ENCODE measurements at places on chromosomes 7 and 10.

DNA sequence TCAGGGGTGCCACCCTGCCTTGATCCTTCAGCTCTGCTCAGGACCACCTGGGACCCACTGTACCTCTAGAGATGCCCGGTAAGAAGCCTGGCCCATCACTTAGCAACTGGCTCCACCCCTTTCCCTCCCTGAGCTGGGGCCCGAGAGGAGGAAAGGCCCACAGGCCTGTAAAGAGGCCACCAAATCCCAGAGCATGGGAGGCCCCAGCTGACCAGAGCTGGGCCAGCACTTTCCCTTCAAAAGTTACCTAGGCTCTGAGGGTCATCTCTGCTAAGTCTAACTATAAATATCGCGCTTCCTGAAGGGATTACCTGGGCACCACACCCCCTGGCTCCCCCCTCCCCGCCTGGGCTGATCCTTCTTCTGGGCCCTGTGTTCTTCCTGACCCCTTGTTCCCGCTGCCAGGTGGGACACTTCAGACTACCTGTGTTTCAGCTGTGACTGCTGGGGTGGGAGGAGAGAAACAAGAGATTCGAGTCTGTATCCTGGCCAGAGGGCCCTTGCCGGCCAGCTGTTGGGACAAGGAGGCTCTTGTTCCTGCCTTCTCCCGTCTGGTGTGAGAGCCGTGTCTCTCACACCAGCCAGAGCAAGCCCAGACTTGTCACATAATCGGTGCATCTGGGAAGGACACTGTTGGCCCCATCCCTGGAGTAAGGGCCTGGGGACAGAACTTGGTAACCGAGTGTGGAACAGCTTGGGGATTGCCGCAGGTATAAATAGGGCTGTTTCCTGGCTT lies 22.8 kb upstream of the ANKRD2 start:
- DNase-seq: peak; percentile 16

GRCh38 chr10:43134126-43134905 lies 3.9 kb upstream of the CSGALNACT2 start:
- no peak for DNase-seq

- DNase-seq: no peak
Measured at GRCh38 chr7:142422621-142423020, 164.8 kb upstream of the PRSS58 start.

- peak; percentile 83 for DNase-seq
Measured at GRCh38 chr7:48089046-48090003, at the start of gene UPP1. Gene UPP1, plus strand, starts transcription at chr7:48089265. Its CDS starts 5,519 bp downstream, at chr7:48094784.

GRCh38 chr7:7375538-7375937 lies 160.1 kb downstream of the COL28A1 start:
- no peak for DNase-seq

DNA sequence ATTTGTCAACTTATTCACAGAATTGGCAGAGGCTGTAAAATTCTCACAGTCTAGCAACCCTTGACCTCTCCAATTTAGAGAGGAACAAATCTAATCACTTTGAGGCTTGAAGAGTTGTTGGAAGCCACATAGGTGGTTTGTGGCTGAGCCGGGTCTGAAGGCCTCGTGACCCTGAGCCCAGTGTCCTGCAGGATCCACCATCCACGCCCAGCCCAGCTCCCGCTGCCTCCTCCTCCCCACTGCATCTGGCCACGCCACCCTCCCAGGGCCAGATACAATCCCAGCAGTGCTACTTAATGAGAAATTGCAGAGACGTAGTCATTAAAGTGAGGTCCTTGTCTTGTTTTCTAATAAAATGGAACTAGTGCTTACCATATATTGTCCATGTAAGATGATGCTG lies 81.4 kb upstream of the SHH start:
- no peak for DNase-seq

DNA sequence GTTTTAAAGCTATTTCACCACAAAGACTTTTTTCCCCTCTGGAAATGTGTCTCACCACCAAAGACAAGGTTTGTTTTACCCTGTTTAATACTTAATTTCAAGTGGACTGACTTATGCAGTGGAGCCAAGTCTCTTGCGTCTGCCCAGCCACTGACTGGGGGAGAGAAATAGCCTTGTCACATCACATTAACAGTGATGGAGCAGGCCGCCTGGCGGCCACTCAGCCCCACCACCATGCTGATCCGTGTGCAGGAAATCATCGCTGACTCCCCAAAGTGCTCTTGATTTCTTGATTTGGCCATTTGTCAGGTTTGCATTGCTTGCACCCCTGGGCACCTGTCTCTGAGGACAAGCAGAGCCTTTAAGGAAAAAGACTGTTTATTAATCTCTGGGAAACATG lies 334.1 kb downstream of the GLRX3 start:
- DNase-seq: no peak

- DNase-seq: no peak
Measured at GRCh38 chr10:623014-623413, 66.5 kb downstream of the DIP2C start.

GRCh38 chr7:22447762-22448161 lies 52.2 kb downstream of the STEAP1B start:
- DNase-seq: no peak

GRCh38 chr7:47493976-47494911 lies 87.7 kb downstream of the TNS3 start:
- no peak for DNase-seq

DNA sequence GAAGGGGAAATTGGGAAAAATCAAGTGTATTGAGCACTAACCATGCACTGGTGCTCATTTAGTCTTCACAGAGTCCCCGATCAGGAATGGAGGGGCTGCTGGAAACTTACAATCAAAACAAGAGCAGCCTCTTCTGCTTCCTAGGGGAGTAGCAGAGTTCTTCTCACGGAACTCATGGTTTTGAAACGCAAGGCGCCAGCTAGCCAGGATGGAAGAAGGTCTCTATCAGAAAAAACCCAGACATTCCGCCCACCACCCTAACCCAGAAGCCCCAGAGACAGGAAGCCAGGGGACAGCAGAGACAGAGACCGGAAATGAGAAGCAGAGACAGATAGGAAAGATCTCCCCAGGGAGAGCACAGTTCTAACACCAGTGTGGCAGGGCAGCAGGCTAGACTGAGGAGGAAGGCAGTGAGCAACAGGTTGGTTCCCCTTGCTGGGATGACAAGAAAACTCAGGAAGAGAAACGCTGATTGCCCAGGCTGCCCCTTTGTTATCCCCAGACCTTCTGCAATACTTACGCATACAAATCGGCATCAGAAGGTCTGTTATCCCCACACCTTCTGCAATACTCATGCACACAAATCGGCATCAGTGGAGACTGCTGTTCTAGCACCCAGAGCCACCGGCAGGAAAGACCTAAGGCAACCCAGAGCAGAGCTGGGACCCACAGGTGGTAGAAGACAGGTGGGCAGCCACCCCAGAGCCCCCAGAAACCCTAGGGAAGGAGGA lies 99.2 kb downstream of the CPXM2 start:
- DNase-seq: no peak

DNA sequence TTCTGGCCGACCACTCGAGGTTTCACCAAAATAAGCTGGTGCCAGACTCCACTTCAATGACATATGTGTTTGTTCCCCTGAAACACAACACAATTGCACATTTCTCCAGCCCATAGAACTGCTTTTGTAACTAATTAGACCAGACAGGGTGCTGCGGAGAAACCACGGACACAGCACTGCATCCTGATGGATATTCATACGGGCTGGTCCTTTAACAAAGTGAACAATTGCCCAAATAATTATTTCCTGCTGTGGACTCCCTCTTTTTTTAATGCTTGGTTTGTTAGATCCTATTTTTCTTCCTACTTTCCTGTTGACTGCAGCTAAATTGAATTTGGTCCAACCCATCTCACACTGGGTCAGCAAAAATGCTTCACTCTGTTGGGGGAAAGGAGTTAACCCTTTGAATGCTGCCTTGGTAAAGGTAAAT lies 198.6 kb upstream of the BMPER start:
- no peak for DNase-seq

DNA sequence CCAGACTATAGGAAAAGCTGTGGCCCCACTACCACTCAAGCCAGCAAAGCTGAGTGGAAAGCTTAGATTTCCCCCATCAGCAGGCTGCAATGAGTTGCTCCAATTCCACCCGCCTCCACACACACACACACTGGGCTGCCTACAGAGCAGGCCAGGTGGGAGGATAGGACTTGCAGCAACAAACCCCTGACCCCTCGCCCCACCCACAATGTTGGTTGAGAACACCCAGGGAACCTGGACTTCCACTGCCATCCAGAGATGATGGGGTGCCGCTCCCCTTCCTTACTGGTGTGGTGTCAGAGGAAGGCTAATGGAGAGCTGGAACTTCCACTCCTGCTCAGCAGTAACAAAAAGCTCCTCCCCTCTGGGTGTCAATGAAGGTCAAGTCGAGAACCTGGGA lies 16.8 kb upstream of the PLEKHA1 start:
- no peak for DNase-seq

DNA sequence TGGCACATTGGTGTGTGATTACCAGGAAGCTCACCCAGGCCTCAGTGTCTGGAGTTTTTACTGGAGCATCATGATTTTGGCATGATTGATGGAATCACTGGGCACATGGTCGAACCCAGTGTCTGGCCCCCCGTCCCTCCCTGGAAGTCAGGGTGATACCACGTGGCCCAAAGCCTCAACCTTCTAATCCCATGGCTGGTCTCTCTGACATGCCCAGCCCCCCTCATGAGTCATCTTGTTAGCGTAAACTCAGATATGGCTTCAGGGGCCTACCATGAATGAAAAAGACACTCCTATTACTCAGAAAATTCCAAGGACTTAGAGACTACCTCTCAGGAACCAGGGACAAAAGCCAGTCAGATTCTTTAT lies 109.3 kb downstream of the GRK5 start:
- no peak for DNase-seq

DNA sequence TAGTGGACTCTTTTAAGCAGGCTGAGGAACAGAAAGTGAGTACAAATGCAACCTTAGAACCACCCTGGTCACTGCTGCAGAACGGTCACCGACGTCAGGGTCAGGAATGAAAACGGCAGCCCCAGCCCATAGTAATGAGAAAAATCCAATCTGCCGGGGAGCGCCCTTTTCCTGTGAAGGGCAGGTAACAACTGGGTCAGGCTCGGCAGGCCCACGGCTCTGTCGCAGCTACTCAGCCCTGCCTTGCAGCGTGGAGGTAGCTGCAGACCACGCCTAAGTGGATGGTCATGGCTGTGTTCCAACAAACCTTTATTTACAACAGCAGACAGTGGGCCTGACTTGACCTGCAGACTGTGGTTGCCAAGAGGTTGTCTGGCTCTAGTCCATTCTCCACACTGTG lies 563.2 kb downstream of the DNAJB6 start:
- DNase-seq: peak; percentile 58

DNA sequence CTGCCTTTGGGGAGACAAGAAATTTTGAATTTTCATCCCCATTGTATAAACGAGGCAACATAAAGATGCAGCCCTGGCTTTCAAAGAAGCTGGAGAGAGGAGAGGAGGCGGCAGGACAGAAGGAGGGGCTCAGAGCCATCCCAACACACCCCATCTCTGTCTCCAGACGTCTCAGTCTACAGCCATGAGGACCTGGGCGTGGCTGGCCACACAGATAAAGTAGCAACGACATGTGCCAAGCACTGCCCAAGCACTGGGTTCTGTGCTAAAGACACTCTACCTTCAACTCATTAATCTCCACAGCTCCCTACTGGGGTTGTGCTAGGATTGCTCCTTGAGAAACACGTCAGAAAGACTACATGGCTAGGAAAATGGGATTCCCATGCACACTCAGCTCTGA lies 65.2 kb downstream of the DLG5 start:
- DNase-seq: no peak

GRCh38 chr7:27145165-27145913 lies 1.9 kb upstream of the HOXA5 start:
- no peak for DNase-seq

DNA sequence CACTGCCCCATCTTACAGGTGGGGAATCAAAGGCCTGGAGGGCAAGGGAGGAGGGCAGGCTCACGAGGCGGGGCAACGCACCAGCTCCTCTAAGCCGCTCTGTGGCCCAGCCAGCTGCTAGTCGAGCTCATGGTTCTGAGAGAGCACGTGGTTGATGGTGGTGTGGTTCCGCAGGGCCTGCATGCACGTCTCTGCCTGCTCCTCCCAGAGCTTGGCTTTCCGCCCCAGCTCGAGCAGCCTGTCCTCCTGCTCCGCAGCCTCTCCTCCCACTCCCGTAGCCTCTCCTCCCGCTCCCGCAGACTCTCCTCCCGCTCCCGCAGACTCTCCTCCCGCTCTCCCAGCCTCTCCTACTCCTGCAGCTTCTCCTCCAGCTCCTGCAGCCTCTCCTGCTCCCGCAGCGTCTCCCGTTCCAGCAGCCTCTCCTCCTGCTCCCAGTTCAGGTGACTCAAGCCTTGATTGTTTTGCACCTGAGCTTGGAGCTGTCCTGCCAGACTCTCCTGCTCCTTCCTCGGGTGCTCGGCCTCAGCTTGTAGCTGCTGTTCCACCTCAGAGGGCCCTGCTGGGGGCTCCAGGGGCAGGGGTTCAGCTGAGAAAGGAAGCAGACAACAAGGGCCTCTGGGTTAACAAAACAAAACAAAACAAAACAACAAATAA lies 19.1 kb upstream of the MTPAP start:
- DNase-seq: no peak

- no peak for DNase-seq
Measured at GRCh38 chr10:124152139-124153022, 59.0 kb upstream of the CHST15 start.

DNA sequence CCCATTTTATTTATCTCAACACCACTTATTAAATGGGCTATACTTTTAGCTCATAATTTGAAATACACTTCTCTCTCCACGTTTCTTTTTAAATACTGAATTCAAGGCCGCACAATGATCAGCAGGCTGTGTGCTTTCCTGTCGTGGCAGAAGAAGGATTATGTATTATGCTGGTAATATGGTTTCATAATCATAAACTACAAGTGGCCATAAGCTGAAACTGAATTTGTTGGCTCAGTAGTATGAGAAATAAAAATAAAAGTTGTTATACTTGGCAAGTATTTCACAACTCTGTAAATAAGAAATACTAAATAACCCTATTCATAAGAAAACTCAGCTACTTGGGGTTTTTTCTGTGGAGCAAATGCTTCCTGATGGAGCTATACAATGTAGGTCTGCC lies 313.6 kb downstream of the DOCK4 start:
- no peak for DNase-seq

GRCh38 chr10:132848951-132849545 lies 63.1 kb upstream of the NKX6-2 start:
- DNase-seq: no peak

DNA sequence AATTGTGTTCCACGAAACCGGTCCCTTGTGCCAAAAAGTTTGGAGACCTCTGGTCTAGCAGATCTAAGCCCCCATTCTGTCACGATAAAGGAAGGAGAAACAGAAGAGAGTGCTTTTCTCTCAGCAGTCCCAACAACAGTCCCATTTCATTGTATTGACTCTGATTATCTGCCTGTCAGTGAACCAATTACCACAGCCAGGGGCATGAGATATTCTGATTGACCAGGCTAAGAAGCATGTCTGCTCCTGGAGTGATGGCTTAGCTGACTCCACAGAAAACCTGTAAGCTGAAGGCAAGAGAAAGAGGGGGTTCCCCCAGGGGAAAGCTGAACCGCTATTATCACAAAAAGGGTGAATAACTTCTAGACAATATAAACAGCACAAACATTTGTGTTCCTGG lies 765.4 kb downstream of the SORCS1 start:
- no peak for DNase-seq

- no peak for DNase-seq
Measured at GRCh38 chr7:25663877-25664276, 435.6 kb upstream of the NPVF start.

- no peak for DNase-seq
Measured at GRCh38 chr7:121558288-121558687, 162.2 kb upstream of the FAM3C start.

Measured in NCI-H1105 treated with DMSO at 0.1 percent for 48 hours (cell line).